ENCODE measurements at places on chromosomes 6 and 20.

DNA sequence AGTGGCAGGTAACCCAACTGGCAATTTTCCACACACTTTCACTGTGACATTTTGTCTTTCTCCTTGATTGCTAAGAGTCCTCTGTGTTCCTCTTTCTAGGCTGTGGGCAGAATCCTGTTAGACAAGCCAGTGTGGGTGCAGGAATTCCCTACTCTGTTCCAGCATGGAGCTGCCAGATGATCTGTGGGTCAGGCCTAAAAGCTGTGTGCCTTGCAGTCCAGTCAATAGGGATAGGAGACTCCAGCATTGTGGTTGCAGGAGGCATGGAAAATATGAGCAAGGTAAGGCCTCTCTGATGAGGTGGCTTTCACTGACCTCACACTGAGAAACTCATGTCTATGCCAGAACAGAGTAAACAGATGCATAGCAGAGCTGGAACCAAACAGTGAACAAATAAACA, 5.1 kb downstream of the ACAT2 start:
- no peak for DNase-seq

- no peak for DNase-seq
Observed at GRCh38 chr20:6632187-6632586, 135.3 kb upstream of the BMP2 start.

- no peak for DNase-seq
Observed at GRCh38 chr6:101614774-101615173, 221.3 kb downstream of the GRIK2 start.

GRCh38 chr20:17620371-17621228, 50.7 kb downstream of the DSTN start:
- no peak for DNase-seq

DNA sequence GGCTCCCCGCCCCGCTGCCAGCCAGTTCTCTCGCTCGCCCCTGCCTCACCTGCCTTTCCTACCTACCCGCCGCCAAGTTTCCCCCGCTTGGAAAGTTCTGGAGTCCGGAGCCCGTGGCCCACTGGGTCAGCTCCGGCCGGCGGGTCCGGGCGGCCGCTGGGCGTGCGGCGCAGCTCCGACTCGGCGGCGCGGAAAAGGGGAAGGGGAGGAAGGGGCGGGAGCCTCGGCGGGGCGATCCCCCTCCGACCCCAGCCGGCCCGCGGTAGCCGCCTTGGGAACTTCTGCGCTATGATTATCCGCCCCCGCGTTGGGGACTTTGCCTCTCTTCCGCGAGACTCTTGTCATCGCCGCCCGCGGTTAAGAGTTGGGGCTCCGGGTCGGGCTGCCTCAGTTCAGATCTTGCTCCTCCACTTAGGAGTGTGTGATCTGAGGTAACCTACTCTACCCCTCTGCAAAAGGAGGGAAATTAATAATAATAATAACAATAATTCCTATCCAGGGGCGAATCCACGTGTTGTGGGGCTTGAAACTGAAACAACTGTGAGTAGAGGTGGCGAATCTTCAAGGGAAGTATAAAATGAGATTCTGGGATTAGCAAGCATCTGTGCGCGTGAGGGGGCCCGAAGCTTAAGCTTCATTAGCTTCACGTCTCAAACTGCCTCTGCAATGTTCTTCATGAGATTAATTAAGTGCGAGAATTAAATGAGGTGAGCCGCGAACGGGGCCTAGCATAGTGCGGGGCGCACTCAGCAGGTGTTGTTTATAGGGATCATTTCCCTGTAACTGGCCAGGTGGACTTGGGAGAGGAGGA, 30.8 kb downstream of the SF3B5 start:
- DNase-seq = no peak

DNA sequence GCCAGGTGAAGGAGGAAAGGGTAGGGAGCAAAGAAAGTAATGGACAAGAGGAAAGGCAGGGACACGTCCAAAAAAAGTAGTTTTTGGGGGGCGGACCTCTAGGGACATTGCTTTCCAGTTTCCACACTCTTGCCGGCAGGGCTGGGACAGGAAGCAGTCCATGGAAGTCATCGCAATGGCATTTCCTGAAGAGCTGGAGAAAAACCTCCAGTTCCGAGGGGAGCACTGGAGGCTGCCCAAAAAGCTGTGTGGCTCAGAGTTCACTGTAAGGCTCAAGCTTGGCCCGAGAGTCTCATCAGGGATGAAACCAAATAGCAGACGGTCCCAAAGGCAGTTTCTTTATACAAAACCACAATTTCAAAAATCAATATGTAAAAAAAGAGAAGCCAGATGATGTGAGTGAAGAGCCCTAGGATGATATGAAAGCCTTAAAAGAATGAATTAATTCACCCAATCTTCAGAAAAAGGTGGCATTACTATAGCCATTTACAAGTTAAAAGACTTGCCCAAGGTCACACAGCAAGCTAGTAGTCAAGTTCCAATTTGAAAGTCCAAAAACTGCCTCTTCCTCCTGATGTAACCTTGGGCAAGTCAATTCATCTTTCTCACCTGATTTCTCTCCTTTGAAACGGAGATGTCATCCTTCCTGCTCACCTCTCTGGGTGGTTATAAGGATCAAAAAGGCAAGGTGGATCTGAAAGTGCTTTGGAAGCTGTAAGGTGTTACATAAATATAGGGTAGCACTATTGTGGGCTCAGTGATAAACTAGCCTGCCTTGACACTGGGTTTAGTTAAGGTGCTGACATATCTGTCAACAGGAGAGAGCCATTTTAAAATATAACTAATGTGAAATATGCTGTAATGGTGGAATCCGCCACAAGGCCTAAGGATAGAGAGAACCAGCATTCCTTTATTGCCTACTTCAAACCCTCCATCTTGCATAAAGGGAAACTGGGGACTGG, 9.1 kb downstream of the BCL2L1 start:
- DNase-seq = no peak

DNA sequence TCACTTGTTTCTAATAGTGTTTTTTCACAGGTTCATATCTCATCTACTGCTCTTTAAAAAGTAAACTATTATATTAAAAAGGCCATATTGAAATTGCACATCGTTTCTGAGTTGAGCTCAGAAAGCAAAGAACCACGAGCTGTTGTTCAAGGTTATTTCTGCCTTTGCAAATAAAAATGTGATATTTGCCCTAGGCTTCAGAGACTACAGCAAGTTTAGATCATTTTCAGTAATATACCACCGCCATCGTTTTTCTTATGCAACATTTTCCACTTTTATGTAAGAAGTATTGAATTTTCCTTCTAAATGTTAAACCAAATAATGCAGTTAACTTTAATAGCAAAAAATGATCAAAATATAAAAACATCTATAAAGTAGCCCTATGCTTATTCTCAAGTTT, 71.1 kb downstream of the DST start:
- DNase-seq = no peak

- no peak for DNase-seq
Observed at GRCh38 chr20:49310705-49311104, 32.8 kb upstream of the ZNFX1 start.

- no peak for DNase-seq
Observed at GRCh38 chr6:34145161-34146020, 496 bp downstream of the GRM4 start.

GRCh38 chr6:117423754-117424153, 2.0 kb downstream of the ROS1 start:
- DNase-seq = no peak

- DNase-seq = peak; percentile 79
Observed at GRCh38 chr6:42045538-42046460, 4.5 kb upstream of the TAF8 start.

GRCh38 chr6:128899341-128900050, 16.6 kb downstream of the LAMA2 start:
- DNase-seq = no peak

DNA sequence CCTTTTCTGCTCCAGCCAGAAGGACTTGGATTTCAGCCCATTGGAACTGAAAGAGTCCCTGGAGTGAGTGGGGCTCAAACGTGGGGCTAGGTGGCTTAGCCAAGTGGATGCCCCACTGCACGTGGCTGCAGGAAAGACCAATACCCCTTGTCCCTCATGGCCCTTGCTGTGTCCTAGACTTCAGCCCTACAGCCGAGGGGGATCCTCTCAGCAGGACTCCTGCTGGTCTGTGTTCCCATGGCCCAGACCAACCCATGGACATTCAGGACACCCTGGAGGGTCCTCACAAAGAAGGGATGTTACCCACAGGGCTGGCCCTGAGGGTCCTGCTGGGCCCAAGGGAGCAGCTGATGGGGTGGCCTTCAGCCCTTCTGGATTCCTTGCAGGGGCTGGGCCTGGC, 30.0 kb upstream of the PHACTR3 start:
- DNase-seq = no peak

DNA sequence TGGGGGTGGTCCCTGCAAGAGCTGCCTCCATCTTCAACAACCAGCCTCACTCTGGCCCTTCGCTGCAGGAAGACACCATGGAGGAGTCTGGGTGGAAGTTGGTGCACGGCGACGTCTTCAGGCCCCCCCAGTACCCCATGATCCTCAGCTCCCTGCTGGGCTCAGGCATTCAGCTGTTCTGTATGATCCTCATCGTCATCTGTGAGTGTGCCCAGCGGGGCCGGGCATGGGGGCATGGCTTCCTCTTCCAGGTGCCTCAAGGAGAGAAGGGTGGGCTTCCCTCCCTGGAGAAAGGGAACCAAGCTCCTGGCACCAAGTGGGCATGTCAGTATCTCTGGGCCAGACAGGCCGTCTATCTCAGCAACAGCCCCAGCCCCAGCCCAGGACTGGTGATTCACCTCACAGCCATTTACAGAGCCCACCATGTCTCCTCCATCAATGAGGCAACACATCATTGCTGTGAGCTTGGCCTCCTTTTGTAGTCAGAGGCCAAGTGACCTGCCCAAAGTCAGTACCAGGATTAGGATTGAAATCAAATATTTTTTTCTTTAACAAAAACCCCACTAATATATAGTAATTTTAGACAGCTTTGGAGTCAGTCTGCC, 40.2 kb downstream of the TM9SF4 start:
- DNase-seq = no peak

GRCh38 chr20:58838174-58838573, 12.5 kb downstream of the GNAS-AS1 start:
- DNase-seq = no peak

- no peak for DNase-seq
Observed at GRCh38 chr20:5189917-5190316, 63.1 kb downstream of the CDS2 start.

GRCh38 chr6:105304825-105305224, 98.1 kb downstream of the PREP start:
- DNase-seq = no peak

GRCh38 chr20:40154514-40154913, 534.5 kb downstream of the MAFB start:
- no peak for DNase-seq

Data from midbrain (tissue), 1 donor.